Ascending aorta (tissue), 2 donors: ENCODE measurements at places on chromosomes 4 and X.

DNA sequence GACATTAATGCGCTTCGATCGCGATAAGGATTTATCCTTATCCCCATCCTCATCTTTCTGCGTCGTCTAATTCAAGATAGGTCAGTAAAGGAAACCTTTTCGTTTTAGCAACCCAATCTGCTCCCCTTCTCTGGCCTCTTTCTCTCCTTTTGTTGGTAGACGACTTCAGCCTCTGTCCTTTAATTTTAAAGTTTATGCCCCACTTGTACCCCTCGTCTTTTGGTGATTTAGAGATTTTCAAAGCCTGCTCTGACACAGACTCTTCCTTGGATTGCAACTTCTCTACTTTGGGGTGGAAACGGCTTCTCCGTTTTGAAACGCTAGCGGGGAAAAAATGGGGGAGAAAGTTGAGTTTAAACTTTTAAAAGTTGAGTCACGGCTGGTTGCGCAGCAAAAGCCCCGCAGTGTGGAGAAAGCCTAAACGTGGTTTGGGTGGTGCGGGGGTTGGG is 528 bp upstream of the FGF2 start:
- DNase-seq, result no peak

DNA sequence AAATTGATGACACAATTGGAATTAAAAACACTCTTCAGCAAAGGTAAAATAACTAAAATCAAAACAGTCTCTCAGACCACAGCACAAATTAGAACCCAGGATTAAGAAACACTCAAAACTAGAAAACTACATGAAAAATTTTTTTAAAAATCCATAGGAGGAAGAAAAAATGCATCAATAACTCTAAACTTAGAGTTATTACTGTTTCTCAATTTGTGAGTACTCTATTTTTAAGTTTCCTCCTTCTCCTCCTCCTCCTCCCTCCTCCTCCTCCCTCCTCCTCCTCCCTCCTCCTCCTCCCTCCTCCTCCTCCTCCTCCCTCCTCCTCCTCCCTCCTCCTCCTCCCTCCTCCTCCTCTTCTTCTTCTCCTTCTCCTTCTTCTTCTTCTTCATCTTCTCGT is 1395.7 kb downstream of the STIM2 start:
- DNase-seq, result no peak

DNA sequence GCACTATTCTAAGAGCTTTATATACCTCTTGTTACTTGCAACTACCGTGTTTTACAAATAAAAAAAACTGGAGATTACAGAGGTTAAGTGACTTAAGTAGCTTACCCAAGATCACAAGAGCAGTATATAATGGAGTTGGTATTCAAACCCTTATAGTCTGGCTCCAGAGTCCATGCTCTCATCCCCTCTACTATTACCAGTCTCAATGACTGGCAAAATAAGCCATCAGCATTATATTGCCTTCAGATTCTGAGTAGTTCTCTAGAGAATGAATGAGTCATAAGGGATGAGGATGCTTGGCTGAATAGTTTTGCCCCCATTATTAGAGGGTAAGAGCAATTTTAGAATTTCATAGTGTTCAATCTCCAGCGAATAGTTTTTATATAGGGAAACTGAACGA is 170.1 kb upstream of the ATOH1 start:
- DNase-seq, result no peak

DNA sequence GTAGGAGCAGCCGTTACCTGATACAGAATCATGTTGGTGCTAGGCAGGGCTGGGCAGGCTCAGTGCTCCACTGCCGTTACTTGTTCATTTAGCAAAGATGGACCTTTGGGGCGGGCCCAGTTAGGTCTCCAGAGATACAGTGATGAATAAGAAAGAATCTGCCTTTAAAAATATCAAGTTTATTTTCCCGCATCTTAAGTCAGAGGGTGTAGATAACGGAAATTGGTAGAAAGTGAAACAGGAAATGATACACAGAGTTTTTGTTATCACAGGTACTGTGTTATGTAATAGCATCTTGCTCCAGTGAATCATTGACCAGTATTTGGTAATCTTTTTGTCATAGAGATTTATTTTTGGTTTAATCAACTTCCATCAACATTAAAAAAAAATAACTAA is 5.5 kb downstream of the TMEM131L start:
- DNase-seq, result no peak

DNA sequence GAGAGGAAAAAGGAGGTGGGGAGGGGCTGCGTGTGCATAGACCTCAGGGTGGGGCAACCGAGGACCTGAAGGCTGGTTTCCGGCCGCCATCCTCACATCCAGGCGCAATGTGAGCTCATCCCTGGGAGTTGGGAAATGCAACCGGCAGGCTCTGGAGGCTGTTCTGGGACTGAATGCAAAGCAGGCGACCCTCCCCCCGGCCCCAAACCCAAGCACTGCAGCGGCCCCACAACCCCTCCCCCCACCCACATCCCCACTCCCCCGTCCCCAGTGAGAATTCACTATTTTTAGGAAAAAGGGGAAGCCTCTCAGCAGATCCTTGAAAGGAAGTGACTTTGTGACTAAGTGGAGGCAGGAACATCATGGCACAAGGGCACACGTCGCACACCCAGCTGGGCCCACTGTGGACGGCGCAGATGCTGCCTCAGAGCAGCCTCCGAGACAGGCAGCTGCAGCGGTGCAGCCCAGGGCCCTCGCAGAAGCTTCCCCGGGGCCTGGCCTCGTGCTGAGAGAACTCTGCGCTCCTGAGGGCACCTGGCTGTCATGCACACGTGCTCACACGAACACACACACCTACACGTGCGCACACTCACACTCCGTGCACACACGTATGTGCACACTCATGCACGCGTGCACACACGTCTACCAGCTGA is 1.3 kb upstream of the PDE6B start:
- no peak for DNase-seq

DNA sequence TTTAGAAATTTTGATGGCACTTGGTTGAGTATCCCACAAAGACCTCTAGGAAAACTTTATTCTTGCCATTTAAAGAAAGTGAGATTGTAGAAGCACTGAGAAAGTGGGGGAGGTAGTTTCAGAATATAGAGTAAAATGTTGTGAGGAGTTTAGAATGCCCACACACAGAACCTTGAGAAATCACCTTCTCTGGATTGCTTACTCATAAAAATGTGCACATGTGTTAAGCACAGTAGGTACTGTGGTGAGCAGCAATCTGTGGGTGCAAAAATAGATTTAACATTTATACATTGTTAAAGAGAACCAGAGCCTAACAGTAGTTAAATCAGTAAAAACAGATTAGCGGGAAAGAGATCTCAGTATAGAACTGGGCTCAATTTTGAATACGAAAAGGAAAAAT is 201.2 kb upstream of the NWD2 start:
- DNase-seq, result no peak

- DNase-seq, result no peak
Observed at GRCh38 chrX:129360175-129360574, 163.1 kb downstream of the SMARCA1 start.

- no peak for DNase-seq
Observed at GRCh38 chrX:136182414-136182813, 35.1 kb downstream of the FHL1 start.

DNA sequence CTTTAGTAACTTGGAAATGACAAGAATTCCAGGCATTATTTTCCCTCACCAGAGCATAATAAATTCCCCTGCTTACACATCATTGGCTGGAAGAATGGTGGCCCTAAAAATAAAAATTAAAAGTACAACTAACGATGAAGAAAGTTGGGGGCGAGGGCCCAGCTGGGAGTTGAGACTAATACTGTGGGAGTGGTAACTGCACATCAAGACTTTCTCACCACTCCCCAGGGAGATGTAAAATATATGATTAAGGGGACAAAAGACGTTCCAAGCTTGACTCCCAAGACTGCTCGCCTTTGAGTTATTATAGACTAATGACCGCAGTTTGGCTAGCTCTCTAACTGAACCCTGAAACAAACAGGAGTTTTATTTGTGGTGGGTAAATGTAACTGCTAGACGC is 30.0 kb downstream of the SMIM31 start:
- no peak for DNase-seq

GRCh38 chrX:123695242-123695641 is 37.6 kb downstream of the THOC2 start:
- DNase-seq, result no peak

DNA sequence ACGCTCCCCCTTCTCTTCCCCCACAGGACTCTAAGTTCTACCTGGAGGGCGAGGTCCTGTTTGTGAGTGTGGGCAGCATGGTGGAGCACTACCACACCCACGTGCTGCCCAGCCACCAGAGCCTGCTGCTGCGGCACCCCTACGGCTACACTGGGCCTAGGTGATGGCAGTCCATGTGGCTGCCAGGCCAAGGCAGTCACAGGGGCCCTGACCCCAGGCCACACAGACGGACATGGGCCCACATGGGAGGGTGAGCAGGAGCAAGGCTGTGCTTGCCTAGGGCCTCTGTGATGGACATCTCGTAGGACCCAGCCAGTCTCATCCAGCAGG is 10.0 kb upstream of the ADD1 start:
- peak; percentile 58 for DNase-seq

GRCh38 chrX:100685284-100685996 is 41.4 kb downstream of the SRPX2 start:
- peak; percentile 85 for DNase-seq

DNA sequence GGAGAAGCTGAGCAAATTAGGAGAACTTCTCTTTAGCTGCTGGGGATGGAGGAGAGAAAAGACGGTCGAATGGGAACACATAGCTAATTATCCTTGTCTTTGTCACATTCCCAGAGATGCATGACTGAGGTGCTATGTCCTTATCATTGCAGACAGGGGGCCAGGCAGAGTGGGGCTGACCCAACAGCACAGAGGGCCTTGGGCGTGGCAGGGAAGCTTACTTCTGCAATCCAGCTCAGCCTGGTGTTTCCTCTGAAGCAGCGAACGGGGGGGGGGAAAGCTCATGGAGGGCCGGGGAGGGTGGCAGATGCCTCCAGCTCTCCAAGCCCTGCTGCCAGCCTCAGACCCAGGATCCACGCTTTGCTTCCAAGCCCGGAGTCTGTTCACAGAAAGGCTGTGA is 50.8 kb upstream of the HOPX start:
- peak; percentile 66 for DNase-seq

DNA sequence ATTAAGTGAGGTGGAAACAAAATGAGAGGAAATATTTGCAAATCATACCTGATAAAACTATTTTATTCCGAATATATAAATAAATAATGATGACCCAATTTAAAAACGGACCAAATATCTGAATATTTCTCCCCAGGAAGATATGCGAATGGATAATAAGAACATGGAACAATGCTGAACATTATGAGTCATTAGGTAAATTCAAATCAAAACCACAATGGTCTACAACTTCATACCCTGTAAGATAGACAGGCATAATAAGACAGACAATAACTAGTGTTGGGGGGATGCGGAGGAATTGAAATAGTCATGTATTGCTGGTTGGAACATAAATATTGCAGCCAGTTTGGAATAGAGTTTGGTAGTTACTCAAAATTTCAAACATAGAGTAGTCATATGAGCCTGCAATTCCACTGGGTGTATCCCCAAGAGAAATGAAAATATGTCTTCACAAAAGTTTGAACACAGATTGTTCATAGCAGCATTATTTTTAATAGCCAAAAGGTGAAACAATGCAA is 47.6 kb upstream of the DRP2 start:
- no peak for DNase-seq

DNA sequence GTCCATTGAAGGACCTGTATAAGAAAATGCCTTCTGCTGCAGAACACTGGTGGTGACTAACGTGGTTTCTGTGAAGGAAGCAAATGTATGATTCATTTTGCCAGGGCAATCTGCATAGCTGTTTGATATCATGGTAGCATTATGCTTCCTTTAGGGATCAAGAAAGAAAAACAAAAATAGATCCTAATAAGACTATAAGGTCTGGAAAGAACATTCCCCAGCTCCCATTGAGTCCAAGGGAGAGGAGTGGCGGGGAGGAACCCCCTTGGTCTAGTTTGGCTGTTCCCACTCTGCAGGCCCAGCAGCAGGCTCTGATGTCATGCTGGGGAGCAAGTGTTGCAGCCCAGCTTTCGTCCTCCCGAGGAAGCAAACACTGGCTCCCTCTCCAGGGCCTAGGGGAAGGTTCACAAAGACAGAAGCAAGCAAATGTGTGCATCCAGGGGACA is 154.5 kb upstream of the GALNT7 start:
- DNase-seq, result no peak

GRCh38 chr4:184163813-184164212 is 53.9 kb downstream of the ENPP6 start:
- DNase-seq, result no peak
